CD4-positive, alpha-beta T cell treated with Interleukin-15 for 1 hour (primary cell): ENCODE measurements at places on chromosomes 12 and 14.

GRCh38 chr14:35814371-35815005 lies 5.4 kb upstream of the RALGAPA1 start:
- peak; percentile 68 for DNase-seq

GRCh38 chr14:27506272-27506671 lies 908.4 kb upstream of the NOVA1 start:
- no peak for DNase-seq

GRCh38 chr12:89448951-89449371 lies 75.6 kb downstream of the GALNT4 start:
- no peak for DNase-seq

- no peak for DNase-seq
These were observed 4.7 kb downstream of the SRGAP1 start for GRCh38 chr12:63849106-63849620.

- DNase-seq: no peak
These were observed 9.0 kb downstream of the HPD start for GRCh38 chr12:121849665-121850064.

DNA sequence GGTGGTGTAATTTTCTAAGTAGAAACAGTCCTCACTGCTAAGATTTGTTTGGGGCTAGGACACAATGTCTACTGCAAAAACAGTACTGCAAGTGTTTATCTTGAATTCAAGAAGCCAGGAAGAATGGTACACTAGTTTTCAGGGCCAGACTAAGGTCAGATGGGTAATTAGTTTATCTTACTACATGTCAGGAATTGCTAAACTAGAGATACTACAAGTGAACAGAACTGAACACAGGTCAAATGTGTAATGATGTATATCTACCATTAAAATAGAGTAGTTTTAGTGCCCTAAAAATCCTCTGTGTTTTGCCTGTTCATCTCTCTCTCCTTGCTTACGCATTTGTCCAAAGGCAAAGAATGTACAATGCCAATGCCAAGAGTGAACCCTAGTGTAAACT lies 2.3 kb upstream of the RPL41 start:
- DNase-seq: no peak

DNA sequence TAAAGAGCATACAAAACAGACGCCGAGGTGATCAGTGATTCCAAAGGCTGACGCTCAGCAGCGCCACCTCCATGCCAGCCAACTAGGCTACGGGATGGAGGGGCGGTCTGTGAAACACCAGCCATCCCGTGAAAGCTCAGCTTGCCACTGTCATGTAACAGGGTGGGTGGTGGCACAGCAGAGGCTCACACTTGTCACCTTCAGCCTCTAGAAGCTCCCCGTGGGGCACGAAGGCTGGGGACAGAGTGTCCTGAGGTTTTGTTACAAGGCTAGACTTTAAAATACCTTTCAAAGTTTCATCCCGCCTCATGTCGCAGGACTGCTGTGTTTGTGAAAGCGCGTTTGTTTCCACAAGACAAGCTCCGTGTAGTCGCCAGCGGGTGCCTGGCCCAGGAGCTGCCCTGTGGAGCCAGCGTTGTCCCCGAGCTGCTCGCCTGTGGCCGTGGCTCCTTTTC lies 20.7 kb downstream of the XRCC3 start:
- no peak for DNase-seq

- DNase-seq: no peak
These were observed 923 bp downstream of the STAT2 start for GRCh38 chr12:56358836-56359532.

GRCh38 chr12:93616584-93617101 lies 44.2 kb downstream of the SOCS2 start:
- no peak for DNase-seq

DNA sequence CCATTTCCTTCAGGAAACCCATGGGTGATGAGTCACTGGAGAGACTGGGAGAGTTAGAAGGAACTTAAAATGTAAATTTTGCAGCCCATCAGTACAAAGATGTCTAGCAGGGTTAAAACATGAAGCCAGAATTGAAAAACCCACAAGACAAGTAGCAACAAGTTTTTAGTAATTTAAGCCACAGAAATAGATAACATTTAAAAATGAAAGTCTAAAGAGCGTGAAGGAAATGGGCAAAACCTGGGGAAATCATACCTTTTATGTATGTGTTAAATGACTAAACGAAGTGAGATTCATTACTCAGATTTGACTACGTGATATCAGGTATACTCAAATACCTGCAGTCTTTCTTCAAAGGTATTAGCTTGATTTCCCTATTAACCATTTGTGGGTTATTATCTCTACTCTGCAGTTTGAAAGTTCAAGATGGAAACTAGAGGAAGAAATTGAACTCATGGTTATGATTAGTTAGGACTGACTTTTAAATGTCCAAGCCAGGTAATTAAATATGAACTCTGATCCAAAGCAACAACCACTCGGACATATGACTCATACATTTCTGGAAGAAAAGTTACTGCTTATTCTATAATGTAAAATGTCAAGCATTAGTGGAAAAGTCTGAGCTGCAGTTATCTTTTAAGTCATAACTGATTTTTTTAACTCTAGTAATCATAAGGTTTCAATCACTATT lies 84.1 kb downstream of the ITPR2 start:
- no peak for DNase-seq

GRCh38 chr12:75706786-75707605 lies 195.6 kb upstream of the KRR1 start:
- DNase-seq: no peak

DNA sequence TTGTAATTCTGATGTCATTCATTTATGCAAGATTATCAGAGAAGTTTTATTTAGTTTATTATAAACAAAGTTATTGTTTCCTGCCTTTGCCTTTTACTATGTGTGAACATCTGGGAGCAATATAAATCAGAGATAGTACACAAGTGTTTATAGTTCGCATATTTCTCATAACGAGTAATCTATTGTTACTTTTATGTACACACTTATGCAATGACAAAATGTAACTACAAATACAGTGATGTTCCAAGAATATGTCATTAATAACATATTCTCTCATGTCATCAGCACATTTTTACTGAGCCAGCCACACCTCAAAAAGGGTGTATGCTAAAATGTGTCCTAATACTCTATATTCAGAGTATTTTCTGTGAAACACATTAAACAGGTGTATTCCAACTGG lies 243.2 kb downstream of the ALX1 start:
- DNase-seq: no peak

DNA sequence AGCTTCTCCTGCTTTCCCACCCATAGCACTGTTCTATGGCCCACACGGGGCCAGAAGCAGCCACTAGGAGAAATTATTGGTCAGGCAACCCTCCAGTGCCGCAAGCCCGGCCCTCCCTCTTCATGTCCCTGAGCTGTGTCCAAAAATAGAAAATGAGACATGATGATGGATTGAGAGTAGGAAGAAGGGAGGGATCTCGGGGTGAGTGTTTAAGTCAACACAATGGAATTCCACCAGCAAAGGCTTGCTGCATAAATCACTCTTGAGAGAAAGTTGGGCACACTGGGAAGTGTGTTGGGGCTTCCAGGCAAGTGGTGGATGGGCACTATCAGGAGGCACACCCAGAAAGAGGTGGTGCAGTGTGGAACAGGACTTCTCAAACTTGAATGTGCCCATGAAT lies 94.2 kb downstream of the LLPH start:
- DNase-seq: no peak

GRCh38 chr14:92532490-92533163 lies 19.0 kb downstream of the RIN3 start:
- DNase-seq: no peak

GRCh38 chr14:58491593-58491992 lies 64.1 kb downstream of the KIAA0586 start:
- DNase-seq: no peak
